ENCODE measurements at places on chromosomes 2 and 18. TPM values are rescaled to one million over a fixed set of nuclear protein-coding genes. Genes with fewer than 3 reads are reported as not detected.
A peak's percentile ranks its signal among the peaks of the same experiment; 100 is the strongest.

GRCh38 chr2:178413472-178414265 lies 37.3 kb downstream of the PRKRA start:
- DNase-seq: peak; percentile 72

GALNT3 gene
- 51.3 TPM for total RNA-seq

GRCh38 chr18:64714086-64714485 lies 565.2 kb upstream of the LINC00305 start:
- DNase-seq: no peak

DNA sequence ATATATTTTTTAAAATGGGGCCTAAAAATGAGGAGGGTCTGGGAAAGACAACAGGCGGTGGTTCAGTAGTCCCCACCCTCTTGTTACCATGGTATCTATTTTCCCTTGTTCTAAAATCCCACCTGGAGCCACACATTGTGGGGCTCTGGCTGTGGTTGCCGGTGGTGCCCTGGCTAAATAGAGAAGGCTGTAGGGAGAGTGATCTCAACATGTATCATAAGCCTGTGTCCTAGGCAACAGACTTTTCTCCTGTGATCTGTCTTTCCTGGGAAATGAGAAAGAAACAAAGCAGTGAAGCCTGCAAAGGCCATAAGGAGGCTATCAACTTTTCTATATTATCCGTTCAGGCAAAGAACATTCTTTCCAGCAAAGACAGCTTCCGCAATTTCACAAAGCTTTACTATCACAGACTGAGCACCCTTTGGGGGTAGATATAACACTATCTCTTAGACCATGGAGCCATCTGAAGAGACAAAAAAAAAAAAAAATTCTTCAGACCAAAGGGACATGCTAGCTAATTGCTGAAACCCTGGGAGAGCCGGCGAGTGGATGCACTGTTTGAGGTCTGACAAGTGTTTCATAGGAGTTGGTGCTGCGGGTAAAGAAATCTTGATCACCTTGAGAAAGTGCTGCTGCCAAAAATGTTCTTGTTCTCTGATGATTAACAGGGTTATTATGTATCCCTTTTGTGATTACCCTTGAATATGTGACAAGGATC lies 879.2 kb upstream of the DDX18 start:
- no peak for DNase-seq

CBLN2 gene
- total RNA-seq: 2.5 TPM

DUSP2 gene
- 2.7 TPM for total RNA-seq

DNAJC5G gene
- not detected for total RNA-seq

GRCh38 chr2:233336541-233336940 lies 17.8 kb upstream of the DGKD start:
- peak; percentile 88 for DNase-seq

GRCh38 chr2:74514368-74515270 lies at the start of gene TLX2:
Gene TLX2, plus strand, starts transcription at chr2:74514450. Its CDS starts 357 bp downstream, at chr2:74514807.
- no peak for DNase-seq

- no peak for DNase-seq
Measured at GRCh38 chr2:64655873-64656272, 2.2 kb upstream of the SERTAD2 start.

GRCh38 chr18:51278045-51278649 lies 80.7 kb upstream of the MEX3C start:
- peak; percentile 50 for DNase-seq

DNA sequence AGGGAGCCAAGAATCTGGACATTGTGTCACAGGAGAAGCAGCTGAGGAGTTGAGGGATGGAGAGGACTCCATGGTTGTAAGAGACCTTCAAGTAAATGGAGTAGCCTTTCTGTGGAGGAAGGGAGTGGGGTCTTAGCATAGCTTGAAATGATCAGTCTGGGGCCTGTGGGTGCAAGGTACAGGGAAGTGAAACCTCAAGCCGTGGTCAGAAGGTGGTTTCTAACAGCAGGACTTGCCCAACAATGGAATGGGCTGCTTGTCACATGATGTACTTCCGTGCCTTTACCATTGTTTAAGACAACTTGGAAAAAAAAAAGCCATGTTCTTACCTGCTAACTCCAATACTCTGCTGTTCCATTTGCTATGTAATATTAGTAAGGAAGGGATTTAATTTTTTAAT lies 140.7 kb downstream of the LDLRAD4 start:
- DNase-seq: no peak

DNA sequence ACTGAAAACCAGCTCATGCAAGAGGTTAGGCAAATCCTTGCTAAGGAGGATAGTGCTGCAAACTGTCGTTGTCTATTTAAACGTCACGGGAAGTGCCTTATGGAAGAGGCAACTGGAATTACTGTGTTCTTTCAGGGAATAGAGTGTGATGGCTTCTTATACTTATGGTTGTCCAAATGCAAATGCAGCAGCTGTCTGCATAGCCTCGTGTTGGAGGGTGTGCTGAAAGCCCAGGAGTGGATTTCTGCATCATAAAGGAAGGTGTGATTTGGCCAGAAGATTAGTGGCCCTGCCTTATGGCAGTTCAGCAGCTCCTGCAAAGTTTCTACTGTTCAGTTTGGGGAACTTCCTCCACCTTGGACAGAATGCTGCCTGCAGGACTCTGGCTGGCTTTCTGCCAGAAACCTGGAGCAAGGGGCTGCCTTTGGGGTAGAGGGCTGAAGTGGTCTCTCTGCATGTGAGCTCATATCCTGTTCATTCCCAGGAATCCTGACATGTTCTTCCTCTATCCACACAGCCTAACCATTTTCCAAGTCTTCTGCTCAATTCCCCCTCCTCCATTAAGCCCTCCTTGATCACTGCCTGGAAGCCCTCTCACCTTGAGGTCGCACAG lies 321.2 kb upstream of the CXCR4 start:
- no peak for DNase-seq

- no peak for DNase-seq
Measured at GRCh38 chr2:151009437-151010175, 252.1 kb downstream of the RBM43 start.

RETSAT gene
- 457 TPM for total RNA-seq

DNA sequence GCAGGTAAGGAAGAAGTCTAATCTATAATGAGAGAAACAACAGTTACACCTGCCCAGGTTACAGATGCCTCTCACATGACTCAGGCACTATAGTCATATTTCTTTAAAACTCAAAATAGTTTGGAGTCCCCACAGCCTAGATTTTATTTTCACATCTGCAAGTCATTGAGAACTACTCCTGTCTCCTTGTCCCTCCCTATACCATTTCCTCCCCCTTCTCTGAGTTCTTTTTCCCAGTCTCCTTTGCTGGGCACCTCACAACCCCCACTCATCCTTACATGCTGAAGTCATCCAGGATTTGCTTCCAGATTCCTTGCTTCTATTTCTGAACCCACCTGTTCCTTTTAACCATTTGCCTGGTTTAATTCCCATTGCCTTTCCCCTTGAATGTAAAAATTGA lies 73.1 kb upstream of the KCNE4 start:
- no peak for DNase-seq

DNA sequence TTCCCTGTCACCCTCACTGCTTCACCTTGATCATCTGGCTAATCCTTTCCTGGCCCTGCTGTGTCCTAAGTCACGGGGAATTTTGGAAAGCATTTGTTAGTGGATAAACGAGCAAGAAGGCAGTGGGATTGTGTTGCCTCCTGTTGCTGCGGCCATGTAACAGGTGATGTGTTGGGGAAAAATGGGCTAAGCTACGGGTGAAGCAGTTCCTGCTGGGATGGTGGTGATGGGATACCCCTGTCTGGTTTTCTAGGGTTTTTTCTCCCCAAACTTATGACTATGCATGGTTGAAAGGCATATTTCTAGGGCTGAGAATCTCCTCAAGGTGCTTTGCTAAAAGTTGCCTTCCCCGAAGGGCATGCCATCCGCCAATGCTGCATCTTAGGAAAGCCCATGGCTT lies 68.1 kb downstream of the WDSUB1 start:
- DNase-seq: no peak

DNA sequence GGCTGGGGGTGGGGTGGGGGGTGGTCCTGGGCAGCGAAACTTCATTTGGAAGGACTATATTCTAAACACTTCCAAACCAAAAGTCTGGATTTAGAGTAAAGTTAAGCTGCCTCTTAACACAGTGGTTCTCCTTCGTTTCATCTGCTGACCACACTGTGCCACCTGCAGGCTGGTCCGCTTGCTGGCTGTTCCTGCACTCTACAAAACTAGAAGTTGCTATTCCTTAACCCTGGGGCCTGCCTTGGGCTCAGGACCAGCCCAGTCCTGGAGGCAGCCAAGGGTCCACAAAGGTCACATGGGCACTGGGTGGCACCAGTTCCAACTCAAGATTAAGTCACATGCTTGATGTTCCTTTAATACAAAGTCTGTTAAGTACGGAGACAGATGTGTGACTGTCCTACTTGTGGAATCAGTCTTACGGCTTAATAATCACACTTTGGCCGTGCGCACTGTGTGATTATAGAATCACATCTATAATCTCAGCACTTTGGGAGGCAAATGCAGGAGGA lies 195.4 kb downstream of the FAM210A start:
- peak; percentile 72 for DNase-seq

- DNase-seq: no peak
Measured at GRCh38 chr2:127410871-127411652, 7.2 kb upstream of the PROC start.

GRCh38 chr2:134080386-134081089 lies 173.3 kb upstream of the MGAT5 start:
- DNase-seq: no peak

ZNF892 gene
- 5.4 TPM for total RNA-seq

DNA sequence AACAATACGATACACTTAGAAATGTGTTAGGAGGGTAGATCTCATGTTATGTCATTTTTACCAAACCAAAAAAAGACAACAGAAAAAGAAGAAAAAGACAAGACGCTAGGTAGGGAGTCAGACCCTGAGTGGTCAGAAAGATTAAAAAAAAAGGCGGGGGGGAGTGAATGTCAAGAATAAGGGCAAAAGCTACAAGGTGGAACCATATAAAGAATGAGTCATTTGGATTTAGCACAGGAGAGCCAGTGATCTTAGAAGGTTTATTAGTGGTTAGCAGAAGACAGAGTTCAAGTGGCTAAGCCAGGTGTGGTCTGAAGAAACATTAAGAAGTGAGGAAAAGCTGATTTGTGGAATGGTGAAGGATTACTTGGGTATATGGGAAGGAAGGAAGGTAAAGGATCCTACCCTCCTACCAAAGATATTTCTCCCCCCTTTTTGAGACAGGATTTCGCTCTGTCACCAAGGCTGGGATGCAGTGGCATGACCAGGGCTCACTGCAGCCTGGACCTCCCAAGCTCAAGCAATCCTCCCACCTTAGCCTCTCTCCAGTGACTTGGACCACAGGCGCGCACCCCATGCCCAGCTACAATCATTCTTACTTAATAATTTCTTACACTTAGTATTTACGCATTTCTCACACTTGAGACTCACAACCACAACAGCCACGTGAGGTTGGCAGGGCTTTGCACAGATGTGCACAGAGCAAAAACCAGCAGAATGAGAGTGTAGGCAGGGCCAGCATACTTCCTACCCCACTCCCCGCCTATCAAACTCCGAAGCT lies 2.6 kb downstream of the DSC2 start:
- peak; percentile 46 for DNase-seq

- no peak for DNase-seq
Measured at GRCh38 chr18:13392029-13392750, 173.6 kb downstream of the LDLRAD4 start.

GRCh38 chr18:70418546-70419311 lies 129.9 kb downstream of the SOCS6 start:
- DNase-seq: no peak

GRCh38 chr2:238023608-238024007 lies 37.2 kb upstream of the SCLY start:
- DNase-seq: no peak

- no peak for DNase-seq
Measured at GRCh38 chr2:127940641-127941040, 54.9 kb upstream of the AMMECR1L start.

GRCh38 chr2:7127156-7127555 lies 209.9 kb downstream of the RNF144A start:
- no peak for DNase-seq
